ENCODE measurements at places on chromosomes 3 and 15.

- no peak for DNase-seq
Measured at GRCh38 chr15:91599261-91599660, 254.2 kb upstream of the SLCO3A1 start.

GRCh38 chr3:156417559-156418132 lies 137.3 kb downstream of the SSR3 start:
- no peak for DNase-seq

- DNase-seq: no peak
Measured at GRCh38 chr3:33395900-33396299, 44.3 kb downstream of the UBP1 start.

- DNase-seq: no peak
Measured at GRCh38 chr3:130395916-130396315, 50.4 kb downstream of the COL6A5 start.

GRCh38 chr15:52324109-52324508 lies 28.5 kb upstream of the MYO5C start:
- DNase-seq: no peak

GRCh38 chr3:132536442-132537153 lies 60.5 kb upstream of the ACKR4 start:
- DNase-seq: no peak

- DNase-seq: no peak
Measured at GRCh38 chr3:25472153-25472552, 44.1 kb downstream of the RARB start.

GRCh38 chr3:171806200-171807128 lies 3.8 kb downstream of the PLD1 start:
- DNase-seq: no peak
